ENCODE measurements at places on chromosomes 13 and 19.

DNA sequence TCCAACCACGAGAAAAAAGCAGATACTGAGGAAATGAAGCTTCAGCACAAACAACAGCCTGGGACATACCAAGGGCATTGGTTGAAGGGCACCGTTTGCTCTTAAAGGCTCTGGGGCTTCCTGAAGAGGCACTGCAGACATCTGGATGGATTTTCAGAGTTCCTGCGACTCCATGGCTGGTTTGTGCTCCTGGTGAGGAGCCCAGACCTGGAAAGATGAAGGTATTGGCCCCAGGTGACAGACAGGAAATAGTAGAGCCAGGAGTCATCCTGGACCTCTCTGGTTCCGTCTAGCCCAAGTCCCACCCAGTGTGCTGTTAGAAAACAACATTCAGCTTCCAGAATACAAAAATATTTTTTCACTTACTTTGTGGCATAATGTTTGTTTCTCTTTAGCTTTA, 6.3 kb downstream of the IL17D start:
- no peak for DNase-seq

DNA sequence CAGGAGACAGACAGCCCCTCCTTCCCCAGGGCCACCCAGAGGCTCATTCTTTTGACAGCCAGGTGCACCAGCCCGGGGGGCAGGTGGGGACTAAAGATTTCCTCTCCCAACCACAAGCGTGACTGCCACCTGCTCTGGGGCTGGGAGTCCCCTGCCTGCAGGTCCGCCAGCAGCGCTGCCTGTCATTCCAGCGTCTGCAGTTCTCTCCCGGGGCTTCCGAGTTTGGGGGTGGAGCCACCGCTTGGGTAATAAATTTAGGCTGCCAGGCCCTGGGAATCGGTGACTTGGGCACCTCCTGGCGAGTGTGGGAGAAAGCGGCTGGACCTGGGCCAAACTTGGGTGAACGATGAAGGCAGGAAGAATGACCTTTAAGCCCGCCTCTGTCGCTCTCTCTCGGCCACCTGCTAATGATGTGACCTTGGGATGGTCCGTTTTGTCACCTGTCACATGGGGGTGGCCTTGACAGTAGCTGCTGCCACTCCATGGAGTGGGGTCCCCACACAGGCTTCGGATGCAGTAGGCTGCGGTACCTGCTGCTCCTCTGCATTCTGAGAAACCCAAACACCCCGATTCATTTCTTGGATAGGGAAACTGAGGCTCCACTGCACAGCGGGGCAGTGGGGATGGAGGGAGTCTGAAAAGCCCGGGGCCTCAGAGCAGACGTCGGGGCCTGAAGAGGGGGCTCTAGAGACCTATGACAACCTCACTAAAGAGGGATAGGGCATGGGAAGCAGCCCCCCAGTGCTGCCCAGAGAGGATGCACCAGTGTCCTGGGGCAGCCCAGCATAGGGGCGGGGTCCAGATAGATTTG, 12.8 kb downstream of the FUT6 start:
- DNase-seq, result no peak

DNA sequence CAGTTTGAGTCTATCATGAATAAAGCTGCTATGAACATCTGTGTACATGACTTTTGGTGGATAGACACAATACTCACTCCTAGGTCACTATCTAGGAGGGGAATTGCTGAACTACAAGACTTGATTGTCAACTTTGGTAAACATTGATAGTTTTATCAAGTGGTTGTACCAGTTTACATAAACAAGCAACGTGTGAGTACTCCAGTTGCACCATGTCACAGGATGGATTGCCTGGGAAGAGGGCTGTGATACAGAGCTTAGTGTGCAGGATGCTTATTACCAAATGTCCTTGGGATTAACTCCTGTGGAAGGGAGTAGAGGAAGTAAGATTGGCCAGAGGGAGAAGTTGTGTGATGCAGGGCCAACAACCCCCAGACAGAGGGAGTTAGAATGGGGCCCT, 37.7 kb downstream of the RAP2A start:
- no peak for DNase-seq

DNA sequence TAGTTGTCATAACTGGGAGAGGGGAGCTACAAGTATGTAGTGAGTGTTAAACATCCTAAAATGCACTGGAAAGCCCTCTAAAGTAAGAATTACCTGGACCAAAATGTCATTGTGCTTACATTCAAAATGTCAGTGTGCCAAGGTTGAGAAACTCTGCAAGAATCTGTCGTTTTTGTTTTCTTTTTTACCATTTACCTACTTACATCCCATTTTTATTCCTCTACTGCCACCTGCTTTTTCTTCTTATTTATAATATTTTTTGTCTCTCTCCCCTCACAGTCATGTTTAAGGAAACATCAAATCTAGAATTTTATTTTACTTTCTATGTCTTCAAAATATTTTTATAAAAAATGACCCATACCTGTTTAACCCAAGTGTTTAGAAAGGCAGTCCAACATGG, 226.4 kb downstream of the PCDH17 start:
- DNase-seq, result no peak

Data from astrocyte (in vitro differentiated cells and primary cell).